Osteocyte (in vitro differentiated cells): ENCODE measurements at places on chromosomes 1 and 21. TPM values are rescaled to one million over a fixed set of nuclear protein-coding genes. Genes with fewer than 3 reads are reported as not detected.

GRCh38 chr1:245906207-245906606 lies 600.9 kb downstream of the SMYD3 start:
- DNase-seq, result no peak

DNA sequence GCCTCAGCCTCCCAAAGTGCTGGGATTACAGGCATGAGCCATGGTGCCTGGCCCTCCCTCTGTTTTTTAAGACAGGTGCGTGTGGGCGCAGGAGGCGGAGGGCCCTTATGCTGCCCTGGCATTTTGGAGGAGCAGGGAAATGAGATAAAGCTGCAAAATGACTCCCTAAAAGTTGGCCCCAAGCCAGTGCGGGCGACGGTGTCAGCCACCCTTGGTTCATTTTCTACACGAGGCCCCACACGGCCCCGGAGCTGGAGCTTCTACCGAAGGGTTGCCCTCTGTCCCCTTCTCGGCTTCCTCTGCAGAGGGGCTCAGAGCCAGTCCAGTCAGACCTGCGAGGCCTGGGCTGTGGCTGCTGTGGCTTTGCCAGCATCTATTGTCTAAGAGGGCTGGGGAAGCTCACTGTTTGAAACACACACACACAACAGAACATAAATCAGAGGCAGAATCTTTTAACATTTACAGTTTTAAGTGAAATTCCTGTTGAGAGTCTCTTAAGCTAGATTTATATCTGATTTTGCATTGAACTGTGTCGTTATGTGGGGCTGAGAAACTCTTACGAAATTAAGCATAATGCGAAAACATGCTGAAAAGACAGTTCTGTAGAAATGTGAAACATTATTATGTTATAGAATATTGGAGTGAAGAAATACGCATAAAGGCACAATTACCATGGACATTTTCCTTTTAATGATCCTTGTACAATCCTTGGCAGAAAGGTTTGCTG lies 255.9 kb downstream of the CAMTA1 start:
- DNase-seq, result no peak

GRCh38 chr1:58585166-58585565 lies 8.1 kb upstream of the TACSTD2 start:
- no peak for DNase-seq

Gene MYBPH
- not detected in 2 replicates for total RNA-seq
